Testis (tissue), 5 donors: ENCODE measurements at places on chromosomes 5 and 9. TPM values are rescaled to one million over a fixed set of nuclear protein-coding genes. Genes with fewer than 3 reads are reported as not detected.

GRCh38 chr9:93471124-93471523 is 17.7 kb upstream of the FAM120AOS start:
- no peak for DNase-seq

Gene CCDC192
- polyA plus RNA-seq: 22.6 TPM

DNA sequence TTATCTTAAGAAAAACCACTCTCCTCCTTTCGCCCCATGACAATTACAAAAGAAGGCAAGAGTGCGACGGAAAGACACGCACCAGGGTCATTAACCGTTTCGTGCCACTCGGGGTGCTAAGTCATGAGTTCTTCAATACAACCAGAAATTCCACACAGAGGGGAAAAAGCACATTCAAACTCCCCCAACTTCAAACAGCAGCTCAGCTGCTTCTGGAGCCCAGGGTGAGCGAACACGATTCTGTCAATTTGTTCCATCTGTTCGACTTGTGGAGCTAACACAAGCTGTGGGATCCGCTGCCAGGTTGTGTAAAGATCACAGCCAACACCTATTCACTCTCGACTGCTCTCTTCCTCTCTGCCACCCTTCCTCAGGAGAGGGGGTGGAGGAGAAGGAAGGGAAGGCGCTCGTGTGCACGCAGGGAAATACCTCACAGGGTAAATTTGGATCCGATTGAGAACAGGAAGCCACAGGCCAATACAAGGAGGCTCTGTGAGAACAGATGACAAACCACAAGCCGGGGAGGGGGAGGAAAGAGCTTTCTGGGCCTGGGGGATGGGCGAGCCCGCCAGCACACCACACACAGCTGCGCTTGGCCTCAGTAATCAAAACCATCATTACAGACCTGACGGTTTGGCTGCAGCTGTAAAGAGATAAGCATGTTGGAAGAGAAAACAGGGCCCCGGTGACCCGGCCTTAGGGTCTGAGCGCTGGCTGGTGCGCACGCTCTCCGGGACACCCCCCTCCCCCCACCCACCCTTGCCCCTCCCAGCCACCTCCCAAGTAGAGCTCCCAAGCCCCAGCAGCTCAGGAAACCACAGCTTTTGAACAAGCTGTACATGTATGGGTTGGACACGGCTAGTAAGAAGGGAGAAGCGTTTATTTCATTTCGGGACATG is 54.3 kb downstream of the PTCH1 start:
- peak; percentile 77 for DNase-seq

DNA sequence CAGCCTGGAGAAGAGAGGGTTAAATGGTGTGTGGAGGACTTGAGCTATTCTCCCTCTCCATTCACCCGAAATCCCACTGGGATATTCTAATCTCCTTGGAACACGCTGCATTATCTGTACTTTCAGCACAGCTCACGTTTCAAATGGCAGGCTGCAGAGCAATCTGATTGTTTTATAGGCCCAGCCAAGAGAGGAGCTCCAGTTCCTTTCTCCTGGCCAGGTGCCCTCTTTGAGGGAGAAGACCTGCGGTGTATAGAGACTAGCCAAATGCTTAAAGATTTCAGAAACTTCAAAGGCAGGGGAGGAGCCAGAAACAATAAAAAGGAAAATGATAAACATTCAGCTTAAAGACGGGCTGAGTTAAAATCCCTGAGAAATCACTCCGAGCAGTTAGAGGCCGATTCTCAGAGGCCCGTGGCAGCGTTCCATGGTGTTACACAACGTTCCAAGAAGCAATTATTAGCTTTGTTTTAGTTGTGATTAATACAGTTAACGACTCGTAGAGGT is 564.0 kb upstream of the KLF4 start:
- DNase-seq: peak; percentile 80

- no peak for DNase-seq
Observed at GRCh38 chr9:110919609-110920008, 118.7 kb downstream of the LPAR1 start.

Gene WDR38
- 11.8 TPM for polyA plus RNA-seq
